Tibial nerve (tissue), 4 donors: ENCODE measurements at places on chromosomes 4 and X. TPM values are rescaled to one million over a fixed set of nuclear protein-coding genes. Genes with fewer than 3 reads are reported as not detected.

HS3ST1 gene
- total RNA-seq: 0.21 TPM

PIR gene
- total RNA-seq: 27.6 TPM

TBC1D9 gene
- total RNA-seq: 18.4 TPM

CFAP99 gene
- not detected for total RNA-seq

CFAP47 gene
- not detected for total RNA-seq

TMPRSS11B gene
- not detected for total RNA-seq

EDA gene
- total RNA-seq: 9.2 TPM

- no peak for DNase-seq
These were observed 20.9 kb upstream of the KLHL8 start for GRCh38 chr4:87241336-87241735.

DNA sequence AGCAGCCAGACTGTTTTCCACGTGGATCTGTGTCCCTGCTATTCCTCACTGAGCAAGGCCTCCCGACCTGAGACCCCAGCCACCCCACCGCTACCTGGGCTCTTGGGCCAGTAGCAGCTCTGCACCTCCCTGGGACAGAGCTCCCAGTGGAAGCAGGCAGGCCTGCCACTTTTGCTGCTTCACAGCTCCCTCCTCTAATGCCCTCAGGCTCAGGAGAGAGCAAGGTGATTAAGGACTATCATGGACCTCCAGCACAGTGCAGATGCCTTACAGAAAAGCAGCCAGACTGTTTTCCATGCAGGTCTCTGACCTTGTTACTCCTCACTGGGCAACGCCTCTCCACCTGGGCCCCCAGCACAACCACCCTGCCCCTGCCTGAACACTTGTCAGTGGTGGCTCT is 37.0 kb downstream of the AWAT2 start:
- DNase-seq: no peak

DNA sequence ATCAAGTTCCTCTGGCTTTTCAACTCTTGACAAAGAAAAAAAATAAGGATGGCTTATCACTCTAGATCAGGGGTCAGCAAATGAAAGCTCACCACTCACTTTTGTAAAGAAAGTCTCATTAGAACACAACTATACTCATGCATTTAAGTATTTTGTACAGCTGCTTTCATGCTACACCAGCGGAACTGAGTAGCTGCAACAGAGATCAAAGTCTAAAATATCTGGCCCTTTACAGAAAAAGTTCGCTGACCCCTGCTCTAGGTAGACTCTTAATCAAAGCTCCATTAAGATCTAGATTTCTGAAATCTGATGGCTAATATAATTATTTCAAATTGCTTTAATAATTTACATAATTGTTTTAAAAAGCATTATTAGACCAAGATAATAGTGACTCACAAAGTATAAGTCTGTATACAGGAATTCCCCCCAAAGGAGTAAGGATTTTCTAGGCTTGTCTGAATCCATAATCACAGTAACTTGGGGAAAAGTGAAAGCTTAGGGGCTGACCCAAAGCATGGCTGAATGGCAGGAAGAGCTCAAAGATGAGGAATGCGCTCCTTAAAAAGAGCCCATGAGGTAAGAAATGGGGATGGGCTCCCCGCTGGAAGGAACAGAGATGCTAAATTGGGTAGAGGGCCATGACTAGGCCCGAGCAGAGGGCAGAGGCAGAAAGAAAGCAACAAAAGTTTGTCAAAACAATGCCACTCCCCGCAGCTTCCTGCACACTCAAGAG is 140.3 kb downstream of the SH3KBP1 start:
- DNase-seq: no peak

DNA sequence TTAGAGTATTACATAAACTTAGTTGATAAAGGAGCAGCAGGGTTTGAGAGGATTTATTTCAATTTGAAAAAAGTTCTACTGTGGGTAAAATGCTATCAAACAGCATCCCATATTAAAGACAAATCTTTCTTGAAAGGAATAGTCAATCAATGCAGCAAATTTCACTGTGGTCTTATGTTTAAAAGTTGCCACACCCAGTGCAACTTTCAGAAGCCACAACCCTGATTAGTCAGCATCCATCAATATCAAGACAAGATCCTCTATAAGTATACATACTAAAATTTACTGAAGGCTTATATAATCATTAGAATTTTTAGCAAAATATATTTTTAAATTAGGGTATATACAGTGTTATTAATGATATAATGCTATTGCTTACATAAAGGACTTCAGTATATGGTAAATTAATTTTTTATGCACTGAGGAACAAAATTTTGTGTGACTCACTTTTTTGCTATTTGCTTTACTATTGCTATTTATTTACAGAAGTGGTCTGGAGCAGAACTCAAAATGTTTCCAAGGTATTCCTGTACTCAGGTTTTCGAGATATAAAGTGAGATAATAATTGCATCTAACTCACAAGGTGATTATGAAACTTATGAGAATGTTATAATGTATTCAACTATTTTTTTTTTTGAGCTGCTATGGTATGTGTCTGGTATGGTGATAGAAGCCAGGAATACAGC is 1127.6 kb downstream of the ADGRL3 start:
- no peak for DNase-seq

- no peak for DNase-seq
These were observed 45.6 kb upstream of the CCSER1 start for GRCh38 chr4:90081432-90082144.

GRCh38 chr4:146134761-146135445 is 40.6 kb upstream of the LSM6 start:
- DNase-seq: no peak

DNA sequence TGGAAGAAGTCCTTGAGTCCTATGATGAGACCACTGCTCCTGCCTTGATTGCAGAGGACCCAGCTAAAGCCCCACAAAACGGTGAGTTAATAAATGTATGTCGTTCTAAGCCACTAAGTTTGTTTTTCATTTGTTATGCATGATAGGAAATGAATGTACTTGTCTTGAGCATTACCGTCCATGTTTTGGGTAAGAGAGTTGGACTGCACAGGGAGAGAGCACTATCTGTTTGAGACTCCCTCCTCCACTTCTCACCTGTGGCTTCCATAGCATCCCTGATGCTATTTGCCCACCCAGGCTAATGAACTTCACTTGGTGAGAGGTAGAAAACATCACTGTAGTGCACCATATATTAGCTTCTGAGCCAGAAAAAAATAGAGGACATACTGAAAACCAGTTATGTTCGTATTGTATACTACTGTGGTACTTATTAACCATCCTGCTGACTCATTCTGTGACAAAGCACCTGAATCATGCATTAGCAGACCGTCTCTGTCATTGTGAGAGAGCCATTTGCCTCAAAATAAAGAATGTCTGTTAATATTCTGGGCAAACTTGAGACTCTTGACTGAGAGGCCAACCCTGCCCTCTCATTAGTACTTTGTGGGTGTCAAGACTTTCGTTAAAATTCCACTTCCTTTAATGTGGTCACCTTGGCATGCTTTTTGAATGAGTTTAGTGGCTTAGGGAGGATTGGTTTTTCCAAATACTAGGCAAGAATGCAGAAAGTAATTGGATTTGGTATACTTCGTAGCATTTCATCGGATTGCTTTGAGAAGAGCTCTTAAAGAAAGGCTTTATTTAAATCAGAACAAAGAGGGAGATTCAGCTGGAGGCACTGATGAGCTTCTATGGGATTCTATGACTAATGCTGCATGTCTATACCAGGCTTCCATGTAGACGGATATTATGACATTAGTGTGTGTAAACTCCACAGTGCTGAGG is 99.3 kb upstream of the GRPR start:
- no peak for DNase-seq

DNA sequence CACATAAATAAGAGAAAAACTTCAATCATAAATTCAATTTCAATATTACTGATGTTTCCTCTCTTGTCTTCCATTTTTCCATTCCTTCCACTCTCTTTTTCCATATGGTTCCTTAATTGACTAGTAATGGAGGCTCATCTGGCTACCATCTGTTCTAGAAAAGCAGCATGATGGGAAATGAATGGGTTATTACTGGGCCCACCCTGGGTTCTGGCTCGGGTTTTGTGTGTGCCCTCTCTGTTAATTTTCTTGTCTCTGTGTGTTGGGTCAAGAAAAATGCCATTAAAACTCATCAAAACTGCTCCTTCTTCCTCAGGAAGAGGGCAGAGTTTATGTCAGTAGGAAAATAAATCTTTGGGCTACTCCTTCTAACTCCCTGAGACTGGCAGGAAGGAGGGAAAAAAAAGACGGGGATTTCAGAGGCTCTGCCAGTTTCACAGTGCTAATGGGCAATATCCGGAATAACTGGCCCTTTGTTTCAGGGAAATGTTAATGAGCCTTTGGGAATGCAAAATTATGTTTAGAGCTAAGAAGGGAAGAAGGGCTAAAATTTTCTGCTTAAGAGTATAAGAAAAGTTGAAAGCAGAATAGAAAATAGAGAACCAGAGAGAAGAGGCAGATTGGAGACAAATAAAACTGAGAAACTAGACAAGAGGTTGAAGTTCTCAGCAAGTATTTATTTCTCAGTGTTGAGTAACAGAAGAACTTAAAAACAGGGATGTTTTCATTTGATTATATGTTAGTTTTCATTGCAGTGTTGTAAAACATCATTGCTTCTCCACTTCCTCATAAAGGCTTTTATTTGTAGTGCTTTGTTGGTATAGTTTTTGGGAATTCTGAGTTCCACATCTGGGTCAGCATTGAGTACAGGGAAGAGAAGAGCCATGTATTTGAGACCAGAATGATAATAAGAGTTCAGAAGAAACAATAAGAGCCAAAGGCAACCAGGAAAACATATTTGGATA is 19.7 kb downstream of the GABRB1 start:
- no peak for DNase-seq

DNA sequence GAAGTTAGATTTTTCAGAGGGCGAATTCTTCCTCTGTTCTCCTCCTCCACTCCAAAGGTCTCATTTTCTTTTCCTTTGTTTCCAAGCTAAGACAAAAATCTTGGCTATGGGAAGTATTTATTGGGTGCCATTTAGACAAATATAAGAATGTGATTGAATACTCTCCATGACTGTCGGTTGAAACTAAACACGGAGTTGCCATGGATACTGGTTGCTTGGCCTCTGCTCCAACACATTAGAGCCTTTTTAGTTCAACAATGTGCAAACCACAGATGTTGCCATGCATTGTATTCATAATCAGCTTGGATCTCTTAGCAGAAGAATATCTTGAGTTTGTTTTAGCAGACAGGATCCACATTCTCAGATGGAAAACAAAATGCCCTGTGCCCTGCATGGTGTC is 366.5 kb upstream of the LCORL start:
- no peak for DNase-seq

- DNase-seq: no peak
These were observed 989.7 kb downstream of the CCSER1 start for GRCh38 chr4:91116861-91117260.

- DNase-seq: no peak
These were observed 33.8 kb downstream of the RBBP7 start for GRCh38 chrX:16836371-16836770.

DNA sequence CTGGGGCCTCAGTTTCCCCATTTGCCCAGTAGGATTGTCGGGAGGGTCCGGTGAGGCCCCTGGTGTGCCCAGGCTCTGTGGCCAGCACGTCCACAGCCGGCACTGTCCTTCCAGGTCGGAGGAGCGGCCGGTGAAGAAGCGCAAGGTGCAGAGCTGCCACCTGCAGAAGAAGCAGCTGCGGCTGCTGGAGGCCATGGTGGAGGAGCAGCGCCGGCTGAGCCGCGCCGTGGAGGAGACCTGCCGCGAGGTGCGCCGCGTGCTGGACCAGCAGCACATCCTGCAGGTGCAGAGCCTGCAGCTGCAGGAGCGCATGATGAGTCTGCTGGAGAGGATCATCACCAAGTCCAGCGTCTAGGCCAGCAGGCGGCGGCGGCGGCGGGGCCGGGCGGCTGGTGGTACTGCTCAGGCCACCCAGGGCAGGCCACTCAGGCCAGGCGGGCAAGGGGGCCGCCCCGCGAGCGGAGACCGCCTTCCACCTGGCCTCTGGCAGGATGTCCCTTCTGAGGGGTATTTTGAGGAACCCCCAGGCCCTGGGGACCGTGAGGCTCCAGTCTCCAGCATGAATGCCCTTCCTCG is 6.7 kb downstream of the MSANTD1 start:
- no peak for DNase-seq

GRCh38 chr4:6992728-6993677 is 50.2 kb upstream of the TADA2B start:
- DNase-seq: no peak

DNA sequence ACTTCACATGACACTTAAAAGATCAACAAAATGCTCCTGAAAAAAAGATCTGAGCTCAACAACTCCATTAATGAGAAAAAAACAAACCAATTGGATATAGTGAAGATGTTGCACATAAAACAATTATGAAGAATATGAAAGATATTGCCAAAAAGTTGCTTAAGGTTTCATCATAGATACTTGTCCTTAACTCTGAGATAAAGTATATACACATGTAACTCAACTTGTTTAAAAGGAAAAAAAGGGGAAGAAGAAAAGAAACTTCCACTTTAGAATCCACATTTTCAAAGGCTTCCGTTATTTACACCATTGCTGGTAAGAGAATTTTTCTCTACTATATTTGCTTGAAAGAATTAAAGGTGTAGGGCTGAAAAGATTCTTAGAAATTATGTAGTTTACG is 2.7 kb downstream of the AFAP1 start:
- DNase-seq: no peak

GRCh38 chrX:3526731-3527130 is 180.3 kb upstream of the MXRA5 start:
- DNase-seq: no peak

GRCh38 chr4:136392576-136392975 is 1139.7 kb downstream of the PCDH18 start:
- DNase-seq: no peak

- no peak for DNase-seq
These were observed 24.8 kb downstream of the SLC2A9 start for GRCh38 chr4:9996319-9997110.

- no peak for DNase-seq
These were observed 156.3 kb downstream of the SLC7A11 start for GRCh38 chr4:138085736-138086305.

DNA sequence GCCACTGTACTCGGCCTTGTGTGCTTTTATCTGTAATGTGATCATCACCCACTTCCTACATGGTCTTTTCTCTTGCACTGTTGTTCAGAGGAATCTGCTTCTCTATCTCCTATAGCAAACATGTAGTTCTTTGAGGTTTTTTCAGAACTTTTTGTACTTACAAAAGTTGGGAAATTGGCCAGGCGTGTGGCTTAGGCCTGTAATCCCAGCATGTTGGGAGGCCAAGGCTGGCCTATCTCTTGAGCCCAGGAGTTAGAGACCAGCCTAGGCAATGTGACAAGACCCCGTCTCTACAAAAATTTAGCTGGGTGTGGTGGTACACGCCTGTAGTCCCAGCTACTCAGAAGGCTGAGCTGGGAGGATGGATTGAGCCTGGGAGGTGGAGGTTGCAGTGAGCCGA is 30.4 kb downstream of the TAF1 start:
- no peak for DNase-seq
